Naive thymus-derived CD4-positive, alpha-beta T cell (primary cell): ENCODE measurements at places on chromosomes 5 and 9. TPM values are rescaled to one million over a fixed set of nuclear protein-coding genes. Genes with fewer than 3 reads are reported as not detected.

TMEM161B gene
- 28.4 and 29.2 TPM in 2 replicates for total RNA-seq

ARID3C gene
- 0.36 and 0.46 TPM in 2 replicates for total RNA-seq

DNA sequence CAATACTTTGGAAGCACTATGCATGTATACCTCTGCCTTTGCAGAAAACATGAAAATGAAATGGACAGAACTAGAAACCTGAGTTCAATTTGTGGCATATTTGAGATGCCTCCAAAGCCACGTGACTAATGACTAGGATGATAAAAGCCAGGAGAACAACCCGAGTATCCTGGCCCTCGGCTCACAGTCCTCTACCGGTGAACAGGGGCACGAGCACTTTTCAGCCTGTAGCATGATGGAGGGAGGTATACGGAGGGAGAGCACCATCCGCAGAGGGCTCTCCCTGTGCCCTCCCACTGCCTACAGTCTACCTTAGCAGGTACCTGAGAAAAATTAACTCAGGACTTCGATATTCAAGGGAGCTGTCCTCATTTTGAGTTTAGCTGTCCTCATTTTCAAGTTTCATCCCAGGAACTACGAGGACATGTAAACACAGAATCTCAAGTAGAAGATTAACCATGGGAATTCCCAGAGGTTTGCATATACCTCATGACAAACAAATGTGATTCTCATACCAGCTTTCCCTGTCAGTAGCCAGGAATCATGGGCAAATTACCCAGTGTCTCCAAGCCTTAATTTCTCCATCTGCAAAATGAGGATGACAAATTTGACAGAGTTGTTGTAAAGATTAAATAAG, 249.3 kb downstream of the DNAH5 start:
- H3K4me3 ChIP-seq = no peak overlapping the region
- H3K4me1 ChIP-seq = no peaks in the 10 kb centered on the region
- no peaks in the 10 kb centered on the region for H3K36me3 ChIP-seq
- no peak for DNase-seq
- no peaks in the 10 kb centered on the region for H3K27me3 ChIP-seq
- H3K27ac ChIP-seq = no peak overlapping the region

GRCh38 chr5:151094852-151095245, 14.0 kb upstream of the TNIP1 start:
- peaks cover 53% of the 10 kb centered on the region for H3K4me1 ChIP-seq
- no peaks in the 10 kb centered on the region for H3K27me3 ChIP-seq
- DNase-seq = no peak

ZNF366 gene
- total RNA-seq = not detected in 2 replicates

DNA sequence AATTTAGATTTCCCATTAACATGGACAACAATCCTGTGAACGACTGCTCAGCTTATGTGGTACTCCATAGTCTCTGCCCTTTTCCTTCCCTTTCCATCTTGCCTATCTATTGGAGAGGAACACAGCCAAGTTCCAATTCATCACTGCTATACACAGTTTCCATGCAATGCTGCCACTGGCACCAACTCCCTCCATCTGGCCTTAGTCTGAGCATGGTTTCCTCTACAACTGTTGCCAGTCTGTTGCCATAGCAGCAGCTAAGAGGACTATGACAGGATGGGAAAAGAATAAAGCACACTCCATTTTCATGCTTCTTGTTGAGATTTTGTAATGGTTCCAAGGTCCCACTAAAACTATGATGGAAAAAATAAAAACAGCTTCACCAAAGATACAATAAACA, 189.0 kb downstream of the HCN1 start:
- H3K36me3 ChIP-seq = no peaks in the 10 kb centered on the region
- H3K27me3 ChIP-seq = no peaks in the 10 kb centered on the region
- no peaks in the 10 kb centered on the region for H3K4me1 ChIP-seq
- no peak overlapping the region for H3K4me3 ChIP-seq

DNA sequence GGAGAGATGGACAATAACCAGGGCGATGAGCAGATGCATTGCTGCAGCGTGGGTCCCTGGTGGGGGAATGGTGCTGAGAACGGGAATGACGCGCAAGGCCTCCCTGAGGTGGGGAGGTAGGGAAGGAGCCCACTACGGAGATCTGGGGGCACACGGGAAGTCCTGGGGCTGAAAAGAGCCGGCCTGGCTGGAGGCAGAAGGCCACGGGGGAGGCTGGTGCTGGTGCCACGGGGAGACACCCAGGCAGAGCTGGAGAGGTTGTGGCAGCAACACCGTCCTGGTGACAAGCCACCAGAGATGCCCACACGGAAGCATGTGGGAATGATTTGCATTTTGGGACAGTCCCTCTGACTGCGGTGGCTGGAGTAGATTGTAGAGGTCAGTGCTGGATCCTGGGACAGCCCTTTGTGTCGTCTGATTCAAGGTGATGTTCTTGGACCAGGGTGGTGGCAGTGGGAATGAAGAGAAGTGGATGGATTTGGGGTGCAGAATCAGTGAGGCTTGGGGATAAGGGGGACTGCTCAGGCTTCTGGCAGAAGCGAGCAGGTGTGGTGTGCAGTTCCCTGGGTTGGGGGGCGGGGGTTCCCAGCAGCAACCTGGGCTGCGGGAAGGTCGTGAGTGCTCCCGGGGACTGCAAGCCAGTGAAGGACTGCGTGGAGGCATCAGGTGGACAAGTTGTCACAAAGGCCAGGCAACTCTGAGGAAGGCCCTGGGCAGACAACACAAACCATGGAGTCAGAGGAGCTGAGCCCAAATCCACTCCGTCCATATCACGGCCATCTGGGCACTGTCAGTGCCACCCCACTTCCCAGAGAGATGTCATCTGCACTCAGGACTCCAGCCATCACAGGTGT, 25.2 kb upstream of the CNOT6 start:
- H3K36me3 ChIP-seq = no peaks in the 10 kb centered on the region
- H3K27ac ChIP-seq = no peak overlapping the region
- no peaks in the 10 kb centered on the region for H3K4me1 ChIP-seq

- H3K27ac ChIP-seq = no peak overlapping the region
- H3K4me1 ChIP-seq = no peaks in the 10 kb centered on the region
- no peak for DNase-seq
- no peak overlapping the region for H3K4me3 ChIP-seq
These were observed 1014.9 kb upstream of the COX7C start for GRCh38 chr5:85602843-85603242.

CTNND2 gene
- total RNA-seq = not detected

TMEM215 gene
- total RNA-seq = not detected

NR5A1 gene
- not detected for total RNA-seq

- no peaks in the 10 kb centered on the region for H3K27me3 ChIP-seq
- no peak overlapping the region for H3K27ac ChIP-seq
- no peak overlapping the region for H3K4me3 ChIP-seq
- H3K4me1 ChIP-seq = no peaks in the 10 kb centered on the region
- DNase-seq = no peak
- no peaks in the 10 kb centered on the region for H3K36me3 ChIP-seq
These were observed 1306.3 kb upstream of the ACO1 start for GRCh38 chr9:31078175-31078574.

DNA sequence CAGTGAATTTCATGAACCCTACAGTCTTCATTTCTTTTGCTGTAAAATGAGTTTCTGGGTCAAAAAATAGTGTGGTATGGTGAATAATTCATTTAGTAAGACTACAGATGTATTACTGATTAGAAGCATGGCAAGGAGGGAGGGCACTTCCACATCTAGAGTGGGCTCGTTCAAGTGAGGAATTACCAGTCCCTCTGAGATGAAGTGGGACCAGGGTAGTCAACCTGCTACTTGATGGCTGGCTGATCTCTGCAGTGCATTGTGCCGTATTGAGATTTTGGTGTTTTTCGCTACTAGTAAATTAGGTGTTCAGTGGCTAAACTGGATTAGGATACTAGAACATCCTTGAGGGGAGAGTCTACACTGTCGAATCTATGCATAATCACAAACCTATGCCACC, 10.8 kb downstream of the CDC37L1 start:
- no peak for DNase-seq
- H3K27ac ChIP-seq = no peak overlapping the region
- H3K4me3 ChIP-seq = no peak overlapping the region
- H3K36me3 ChIP-seq = peaks cover 25% of the 10 kb centered on the region

GRCh38 chr9:32293091-32293490, 91.4 kb upstream of the ACO1 start:
- H3K27ac ChIP-seq = no peak overlapping the region
- H3K36me3 ChIP-seq = no peaks in the 10 kb centered on the region
- no peak for DNase-seq
- H3K27me3 ChIP-seq = peaks cover 3% of the 10 kb centered on the region
- no peaks in the 10 kb centered on the region for H3K4me1 ChIP-seq
- no peak overlapping the region for H3K4me3 ChIP-seq

- H3K27ac ChIP-seq = no peak overlapping the region
- H3K27me3 ChIP-seq = no peaks in the 10 kb centered on the region
- DNase-seq = no peak
- no peaks in the 10 kb centered on the region for H3K4me1 ChIP-seq
- H3K36me3 ChIP-seq = no peaks in the 10 kb centered on the region
- H3K4me3 ChIP-seq = no peak overlapping the region
These were observed 16.2 kb downstream of the GDNF start for GRCh38 chr5:37823433-37824152.

- no peaks in the 10 kb centered on the region for H3K36me3 ChIP-seq
- H3K27me3 ChIP-seq = no peaks in the 10 kb centered on the region
- no peak overlapping the region for H3K27ac ChIP-seq
These were observed 1860.7 kb upstream of the WWC1 start for GRCh38 chr5:166430491-166431319.

GRCh38 chr5:72042097-72042496, 65.2 kb upstream of the MAP1B start:
- no peak overlapping the region for H3K4me3 ChIP-seq
- H3K36me3 ChIP-seq = no peaks in the 10 kb centered on the region
- H3K27ac ChIP-seq = no peak overlapping the region
- H3K4me1 ChIP-seq = no peaks in the 10 kb centered on the region
- no peaks in the 10 kb centered on the region for H3K27me3 ChIP-seq

- no peaks in the 10 kb centered on the region for H3K36me3 ChIP-seq
- DNase-seq = no peak
- H3K4me1 ChIP-seq = no peaks in the 10 kb centered on the region
- no peak overlapping the region for H3K4me3 ChIP-seq
These were observed 10.0 kb upstream of the INSL6 start for GRCh38 chr9:5195463-5195862.

PRUNE2 gene
- not detected for total RNA-seq

GRCh38 chr5:26791021-26791420, 247.4 kb downstream of the CDH9 start:
- H3K4me1 ChIP-seq = no peaks in the 10 kb centered on the region
- H3K36me3 ChIP-seq = no peaks in the 10 kb centered on the region
- H3K27me3 ChIP-seq = no peaks in the 10 kb centered on the region
- H3K4me3 ChIP-seq = no peak overlapping the region
- H3K27ac ChIP-seq = no peak overlapping the region

GRCh38 chr9:2015581-2016407, 647 bp downstream of the SMARCA2 start:
- peaks cover 27% of the 10 kb centered on the region for H3K4me1 ChIP-seq
- H3K36me3 ChIP-seq = no peaks in the 10 kb centered on the region
- peak; percentile 60 for DNase-seq
- H3K4me3 ChIP-seq = peak overlapping the region; percentile 98
- H3K27me3 ChIP-seq = no peaks in the 10 kb centered on the region

SHC3 gene
- total RNA-seq = 0.08 TPM

GRCh38 chr5:93407454-93407853, 173.6 kb downstream of the NR2F1-AS1 start:
- H3K4me3 ChIP-seq = no peak overlapping the region
- no peak for DNase-seq
- H3K27me3 ChIP-seq = no peaks in the 10 kb centered on the region
- H3K36me3 ChIP-seq = no peaks in the 10 kb centered on the region

DNA sequence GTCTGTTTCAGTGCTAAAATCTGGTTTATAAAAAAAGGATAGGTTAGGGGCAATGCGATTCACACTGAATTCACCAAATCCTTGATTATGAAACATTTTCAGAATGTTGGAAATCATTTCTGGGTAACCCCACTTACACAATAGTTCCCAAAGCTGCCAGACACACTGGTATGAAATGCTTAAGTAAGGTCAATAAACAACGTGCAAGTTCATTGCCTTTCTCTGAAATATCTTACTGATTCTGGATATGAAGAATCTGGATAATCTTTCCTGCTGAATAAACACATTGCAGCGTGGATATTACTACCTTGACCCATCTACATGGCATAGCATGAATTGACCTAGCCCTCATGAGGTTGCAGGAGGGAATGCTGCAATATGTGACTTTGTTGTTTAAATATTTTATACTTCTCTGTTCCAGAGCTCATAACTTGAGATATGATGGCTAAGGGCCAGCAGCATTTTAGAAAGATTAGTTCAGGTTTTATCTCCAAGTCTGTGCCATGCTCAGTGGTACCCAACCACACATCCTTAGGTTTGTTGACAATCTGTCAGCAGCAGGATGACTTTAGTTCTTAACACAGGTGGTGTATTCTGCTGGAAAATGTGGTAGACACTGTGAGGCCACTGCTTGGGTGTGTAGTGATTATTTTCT, 121.0 kb downstream of the NREP start:
- no peak for DNase-seq
- no peaks in the 10 kb centered on the region for H3K36me3 ChIP-seq
- H3K27ac ChIP-seq = no peak overlapping the region
- no peak overlapping the region for H3K4me3 ChIP-seq

DNA sequence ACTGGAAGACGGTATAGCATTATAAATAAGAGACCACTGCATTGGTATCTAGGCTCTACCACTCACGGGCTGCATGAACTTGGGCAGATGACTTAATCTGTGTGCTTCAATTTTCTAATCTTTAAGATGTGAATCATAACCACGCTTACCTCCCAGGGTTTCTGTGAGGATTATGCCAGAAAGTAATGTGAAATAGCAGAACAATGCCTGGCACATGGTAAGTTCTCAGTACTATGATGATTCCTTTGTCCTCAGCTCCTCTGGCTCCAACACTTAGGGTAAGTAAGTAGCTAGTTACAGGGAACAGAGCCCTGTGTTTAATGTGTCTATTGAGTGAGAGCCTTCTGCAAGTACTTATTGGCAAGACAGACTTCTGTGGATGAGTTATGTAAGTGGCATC, 31.1 kb downstream of the POU4F3 start:
- H3K4me1 ChIP-seq = no peaks in the 10 kb centered on the region
- H3K36me3 ChIP-seq = no peaks in the 10 kb centered on the region
- H3K27me3 ChIP-seq = peaks cover 2% of the 10 kb centered on the region
- no peak overlapping the region for H3K27ac ChIP-seq

GRCh38 chr9:98488571-98489312, 220.0 kb downstream of the GABBR2 start:
- H3K27me3 ChIP-seq = peaks cover 4% of the 10 kb centered on the region
- no peaks in the 10 kb centered on the region for H3K4me1 ChIP-seq
- no peak overlapping the region for H3K27ac ChIP-seq

PCDHGA11 gene
- not detected for total RNA-seq

DNA sequence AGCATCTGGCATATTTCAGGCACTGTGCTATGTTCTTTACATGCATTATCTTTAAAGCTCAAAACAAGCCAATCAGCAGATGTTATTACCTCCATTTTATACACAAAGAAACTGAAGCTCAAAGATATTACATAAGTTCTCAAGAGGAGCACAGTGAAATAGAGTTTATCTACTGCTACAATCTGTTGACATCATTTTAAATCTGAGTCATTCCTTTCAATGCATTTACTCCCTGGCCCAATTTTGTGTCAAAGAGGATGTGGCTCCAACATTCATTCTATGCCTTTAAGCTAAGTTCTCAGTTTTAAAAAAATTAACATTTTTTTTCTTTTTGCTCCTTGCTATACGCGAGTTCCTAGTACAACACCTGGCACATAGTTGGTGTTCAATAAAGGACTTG, 486.3 kb upstream of the ZNF462 start:
- H3K36me3 ChIP-seq = no peaks in the 10 kb centered on the region
- no peaks in the 10 kb centered on the region for H3K27me3 ChIP-seq
- H3K4me1 ChIP-seq = no peaks in the 10 kb centered on the region
- H3K4me3 ChIP-seq = no peak overlapping the region
